ENCODE measurements at places on chromosomes 13 and 19.
A peak's percentile ranks its signal among the peaks of the same experiment; 100 is the strongest.

GRCh38 chr13:103325672-103326071 is 259.5 kb upstream of the SLC10A2 start:
- no peak overlapping the region for H3K27ac ChIP-seq
- DNase-seq: no peak
- H3K36me3 ChIP-seq: no peaks in the 10 kb centered on the region

- H3K36me3 ChIP-seq: peaks cover 16% of the 10 kb centered on the region
- no peak for DNase-seq
- no peak overlapping the region for H3K4me3 ChIP-seq
- peaks cover 87% of the 10 kb centered on the region for H3K4me1 ChIP-seq
- H3K27ac ChIP-seq: peak overlapping the region; percentile 57
- H3K27me3 ChIP-seq: no peaks in the 10 kb centered on the region
These were observed 22.3 kb downstream of the SLC7A1 start for GRCh38 chr13:29573190-29573589.

DNA sequence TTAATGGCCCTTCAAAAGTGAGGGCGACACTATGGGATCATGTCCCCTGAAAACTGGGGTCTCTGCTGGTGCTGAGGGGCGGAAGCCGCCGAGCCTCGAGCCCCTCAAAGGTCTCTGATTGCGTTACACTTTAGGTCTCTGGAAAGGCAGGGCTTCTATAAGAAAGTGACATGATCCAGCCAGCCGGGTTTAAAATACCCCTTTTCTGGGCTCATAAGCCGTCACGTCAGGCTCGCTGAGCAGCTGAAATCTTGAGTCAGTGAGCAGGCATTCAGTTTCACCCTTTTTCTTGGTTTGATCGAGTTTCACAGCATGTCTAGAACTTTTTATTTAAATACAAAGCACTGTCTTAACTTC is 600 bp upstream of the HMGB1 start:
- peaks cover 46% of the 10 kb centered on the region for H3K4me1 ChIP-seq
- H3K27ac ChIP-seq: peak overlapping the region; percentile 97
- peaks cover 20% of the 10 kb centered on the region for H3K36me3 ChIP-seq
- peak; percentile 43 for DNase-seq
- peak overlapping the region; percentile 92 for H3K4me3 ChIP-seq

DNA sequence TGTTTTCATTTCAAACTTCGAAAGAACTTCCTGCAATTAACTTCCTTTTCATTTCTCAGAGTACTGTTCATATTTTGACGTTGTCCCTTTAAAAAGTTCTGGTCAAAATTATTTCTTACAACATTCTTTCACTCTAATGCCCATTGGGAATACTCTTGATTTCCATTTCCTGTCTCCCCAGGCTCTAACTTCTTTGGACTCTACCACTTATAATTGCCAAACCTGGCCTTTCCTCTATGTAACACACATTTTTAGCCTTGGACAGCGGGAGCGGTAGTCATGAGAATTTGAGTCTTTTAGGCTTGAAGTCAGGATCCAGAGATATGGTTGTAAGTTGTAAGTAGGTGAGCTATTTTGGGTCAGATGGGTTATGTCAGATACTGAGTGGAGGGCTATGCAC is 163.5 kb upstream of the SPRY2 start:
- no peaks in the 10 kb centered on the region for H3K27me3 ChIP-seq
- H3K4me3 ChIP-seq: no peak overlapping the region
- H3K27ac ChIP-seq: no peak overlapping the region
- H3K4me1 ChIP-seq: no peaks in the 10 kb centered on the region
- H3K36me3 ChIP-seq: no peaks in the 10 kb centered on the region

DNA sequence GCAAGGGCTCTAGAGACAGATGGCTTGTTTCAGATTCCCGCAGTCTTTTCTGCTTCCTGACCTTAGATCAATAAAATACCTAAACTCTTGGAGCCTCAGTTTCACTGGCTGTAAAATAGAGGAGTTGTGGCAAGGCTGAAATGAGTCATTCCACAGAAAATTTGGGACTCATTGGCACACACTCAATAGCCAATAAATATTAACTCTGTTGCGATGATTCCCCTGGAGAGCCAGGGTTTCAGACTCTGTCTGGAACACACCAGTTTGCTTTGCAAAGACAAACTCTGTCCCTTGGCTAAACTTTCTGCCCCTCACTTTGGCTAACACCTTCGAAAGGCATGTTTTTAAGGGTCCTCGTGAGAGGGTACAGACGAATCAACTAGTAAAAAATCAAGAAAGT is 18.1 kb upstream of the UBE2L5 start:
- H3K4me3 ChIP-seq: no peak overlapping the region
- DNase-seq: no peak
- no peak overlapping the region for H3K27ac ChIP-seq
- H3K36me3 ChIP-seq: peaks cover 4% of the 10 kb centered on the region
- H3K27me3 ChIP-seq: no peaks in the 10 kb centered on the region
- peaks cover 1% of the 10 kb centered on the region for H3K4me1 ChIP-seq

DNA sequence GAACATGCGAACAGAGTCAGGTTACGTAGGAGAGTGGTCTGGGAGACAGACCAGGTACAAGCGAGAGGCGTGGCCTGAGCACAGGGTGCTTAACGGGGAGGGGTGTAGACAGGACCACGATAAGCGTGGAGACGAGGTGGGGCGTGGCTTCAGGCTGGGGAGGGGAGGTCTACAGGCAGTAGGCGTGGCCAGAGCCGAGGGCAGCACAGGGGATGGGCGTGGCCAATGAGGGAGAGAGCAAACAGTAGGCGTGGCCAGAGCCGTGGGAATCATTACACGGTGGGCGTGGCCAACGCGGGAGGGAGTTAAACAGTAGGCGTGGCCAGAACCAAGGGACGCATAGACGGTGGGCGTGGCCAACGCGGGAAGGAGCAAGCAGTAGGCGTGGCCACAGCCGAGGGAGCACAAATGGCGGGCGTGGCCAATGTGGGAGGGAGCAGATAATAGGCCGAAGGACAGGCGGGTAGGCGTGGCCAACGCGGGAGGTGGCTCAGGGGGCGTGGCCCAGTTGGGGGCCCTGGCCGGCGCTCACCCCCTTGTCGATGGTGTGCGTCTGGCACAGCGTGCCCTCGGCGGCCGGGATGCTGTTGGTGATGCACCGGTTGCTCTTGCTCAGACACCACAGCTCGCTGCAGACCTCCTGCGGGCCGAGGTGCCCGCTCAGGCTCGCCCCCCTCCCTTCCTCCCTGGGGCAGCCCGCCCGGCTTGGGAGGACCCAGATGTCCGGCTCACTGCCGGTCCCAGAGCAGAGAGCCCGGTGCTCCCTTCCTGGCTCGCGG is 15.2 kb upstream of the MYO1F start:
- peak; percentile 54 for DNase-seq
- no peak overlapping the region for H3K27ac ChIP-seq
- H3K4me3 ChIP-seq: peak overlapping the region; percentile 36
- peaks cover 10% of the 10 kb centered on the region for H3K27me3 ChIP-seq

GRCh38 chr19:29003641-29004409 is 209.1 kb downstream of the UQCRFS1 start:
- no peaks in the 10 kb centered on the region for H3K36me3 ChIP-seq
- no peak overlapping the region for H3K27ac ChIP-seq
- H3K4me1 ChIP-seq: peaks cover 26% of the 10 kb centered on the region
- H3K4me3 ChIP-seq: no peak overlapping the region

DNA sequence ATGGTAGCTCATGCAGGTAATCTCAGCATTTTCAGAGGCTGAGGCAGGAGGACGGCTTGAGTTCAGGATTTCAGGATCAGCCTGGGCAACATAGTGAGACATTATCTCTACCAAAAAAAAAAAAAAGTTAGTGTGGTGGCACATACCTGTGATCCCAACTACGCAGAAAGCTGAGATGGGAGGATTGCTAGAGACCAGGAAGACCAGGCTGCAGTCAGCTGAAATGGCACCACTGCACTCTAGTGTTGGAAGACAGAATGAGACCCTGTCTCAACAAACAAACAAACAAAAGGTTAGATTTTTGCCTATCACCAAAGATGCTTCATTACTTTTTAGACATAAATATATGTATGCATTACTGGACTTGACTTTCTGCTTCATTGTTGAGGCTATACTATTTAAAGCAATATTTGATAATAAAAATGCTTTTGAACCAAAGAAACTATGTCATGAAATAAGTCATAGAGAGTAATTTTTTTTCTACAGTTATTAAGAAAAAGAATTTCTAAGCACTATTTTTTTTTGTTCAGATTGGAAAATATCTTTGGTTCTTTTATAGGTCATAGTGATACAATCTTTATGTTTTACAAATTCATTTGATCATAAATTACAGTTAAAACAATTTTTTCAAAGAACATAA is 1180.1 kb upstream of the ATXN8OS start:
- H3K27me3 ChIP-seq: no peaks in the 10 kb centered on the region
- no peaks in the 10 kb centered on the region for H3K36me3 ChIP-seq
- no peak overlapping the region for H3K4me3 ChIP-seq
- H3K27ac ChIP-seq: no peak overlapping the region
- no peak for DNase-seq

Measured in HFFc6 (cell line).